ENCODE measurements at places on chromosomes 2 and 18.

DNA sequence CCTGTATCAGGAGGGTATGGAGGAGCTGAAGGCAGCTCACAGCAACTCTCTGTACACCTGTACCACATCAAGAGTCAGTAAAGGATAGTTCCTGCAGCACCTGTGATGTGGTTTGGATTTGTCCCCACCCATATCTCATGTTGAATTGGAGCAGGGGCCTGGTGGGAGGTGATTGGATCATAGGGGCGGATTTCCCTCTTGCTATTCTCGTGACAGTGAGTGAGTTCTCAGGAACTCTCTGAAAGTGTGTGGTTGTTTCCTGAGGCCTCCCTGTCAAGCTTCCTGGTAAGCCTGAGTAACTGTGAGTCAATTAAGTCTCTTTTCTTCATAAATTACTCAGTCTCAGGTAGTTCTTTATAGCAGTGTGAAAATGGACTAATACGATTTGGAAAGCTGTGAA is 28.9 kb downstream of the OSBPL1A start:
- no peak for DNase-seq

DNA sequence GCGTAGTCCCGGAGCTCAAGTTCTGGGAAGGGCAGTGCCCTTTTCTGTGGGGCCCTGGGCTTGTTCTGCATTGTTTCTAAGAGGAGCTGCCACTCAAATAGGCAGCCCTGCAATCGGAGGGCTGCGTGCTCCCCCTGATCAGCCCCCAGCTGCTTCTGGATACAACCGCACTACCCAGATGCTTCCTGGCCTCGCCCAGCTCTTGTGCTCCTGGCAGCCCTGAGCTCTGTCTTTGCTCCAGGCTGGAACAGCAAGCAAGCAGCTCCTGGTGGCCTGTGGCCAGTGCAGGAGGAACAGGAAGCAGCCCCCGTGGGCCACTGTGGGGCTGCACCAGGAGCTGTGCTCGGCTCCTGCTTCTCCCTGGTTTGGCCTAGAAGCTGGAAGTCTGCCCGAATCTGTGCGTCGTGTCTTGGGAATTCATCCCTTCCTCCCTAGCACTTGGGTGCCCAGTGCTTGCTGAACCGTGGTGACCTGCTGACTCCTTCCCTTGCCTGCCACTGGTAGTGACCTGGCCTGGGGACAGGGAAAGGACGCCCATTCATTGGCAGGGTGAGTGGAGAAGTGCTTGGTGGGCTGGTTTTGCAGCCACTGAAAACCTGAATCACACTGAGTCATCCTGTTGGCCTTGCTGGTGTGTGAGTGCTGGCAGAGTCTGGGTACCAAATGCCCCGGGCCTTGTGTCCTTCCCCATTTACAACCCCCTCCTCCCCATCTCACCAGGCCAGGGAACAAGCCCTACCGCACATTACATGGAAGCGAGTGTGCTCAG is 27.3 kb upstream of the NTSR2 start:
- DNase-seq: no peak

DNA sequence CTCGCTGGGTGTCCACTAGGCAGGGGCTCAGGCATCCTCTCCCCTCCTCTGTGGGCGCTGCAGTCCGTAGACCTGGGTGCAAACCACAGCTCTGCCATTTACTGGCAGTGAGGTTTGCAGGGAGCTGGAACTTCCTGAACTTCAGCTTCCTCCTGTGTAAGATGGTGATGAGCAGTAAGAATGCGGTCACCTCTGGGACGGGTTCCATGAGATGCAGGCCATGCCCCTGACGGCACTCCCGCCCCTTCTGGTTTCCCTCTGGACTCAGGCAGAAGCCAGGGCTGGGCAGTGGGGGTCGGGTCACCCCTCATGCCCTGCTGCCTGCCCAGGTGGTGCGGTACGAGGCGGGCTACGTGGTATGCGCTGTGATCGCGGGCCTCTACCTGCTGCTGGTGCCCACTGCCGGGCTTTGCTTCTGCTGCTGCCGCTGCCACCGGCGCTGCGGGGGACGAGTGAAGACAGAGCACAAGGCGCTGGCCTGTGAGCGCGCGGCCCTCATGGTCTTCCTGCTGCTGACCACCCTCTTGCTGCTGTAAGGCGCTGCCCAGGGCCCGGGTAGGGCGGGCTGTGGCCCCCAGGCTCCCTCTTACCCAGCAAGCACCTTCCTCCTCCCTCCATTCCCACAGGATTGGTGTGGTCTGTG is 1.5 kb downstream of the PROM2 start:
- DNase-seq: no peak

GRCh38 chr2:1736045-1736444 is 8.3 kb downstream of the PXDN start:
- no peak for DNase-seq

DNA sequence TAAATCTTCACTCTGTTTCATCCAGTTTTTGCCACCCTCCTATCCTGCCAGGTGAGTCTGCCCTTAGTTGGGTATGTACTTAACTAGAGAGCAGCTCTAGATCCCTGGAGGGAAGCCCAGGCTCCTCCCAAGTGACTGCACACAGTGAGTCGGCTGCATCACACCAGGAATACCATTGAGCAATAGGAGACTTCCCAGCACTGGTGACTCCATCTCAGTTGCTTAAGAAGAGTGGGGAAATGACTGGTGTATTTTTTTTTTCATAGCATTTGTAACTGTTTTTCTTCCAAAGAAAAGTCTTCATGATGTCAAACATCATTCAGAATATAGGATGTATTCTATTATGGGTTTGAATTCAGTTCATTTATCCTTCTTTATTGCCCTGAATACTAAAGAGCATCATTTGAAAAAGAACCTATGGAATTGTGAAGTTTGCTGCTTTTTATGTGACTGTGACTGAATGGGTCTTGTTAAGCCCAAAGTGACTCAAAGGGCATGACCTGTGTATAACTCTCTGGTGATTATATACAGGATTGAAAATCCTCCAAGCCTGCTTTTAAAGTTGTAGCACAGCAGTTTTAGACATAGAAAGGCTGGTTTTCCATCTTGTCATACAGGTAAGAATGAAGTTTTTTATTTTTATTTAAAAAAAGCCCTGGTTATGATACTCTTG is 84.3 kb downstream of the MAP3K20 start:
- peak; percentile 95 for DNase-seq

DNA sequence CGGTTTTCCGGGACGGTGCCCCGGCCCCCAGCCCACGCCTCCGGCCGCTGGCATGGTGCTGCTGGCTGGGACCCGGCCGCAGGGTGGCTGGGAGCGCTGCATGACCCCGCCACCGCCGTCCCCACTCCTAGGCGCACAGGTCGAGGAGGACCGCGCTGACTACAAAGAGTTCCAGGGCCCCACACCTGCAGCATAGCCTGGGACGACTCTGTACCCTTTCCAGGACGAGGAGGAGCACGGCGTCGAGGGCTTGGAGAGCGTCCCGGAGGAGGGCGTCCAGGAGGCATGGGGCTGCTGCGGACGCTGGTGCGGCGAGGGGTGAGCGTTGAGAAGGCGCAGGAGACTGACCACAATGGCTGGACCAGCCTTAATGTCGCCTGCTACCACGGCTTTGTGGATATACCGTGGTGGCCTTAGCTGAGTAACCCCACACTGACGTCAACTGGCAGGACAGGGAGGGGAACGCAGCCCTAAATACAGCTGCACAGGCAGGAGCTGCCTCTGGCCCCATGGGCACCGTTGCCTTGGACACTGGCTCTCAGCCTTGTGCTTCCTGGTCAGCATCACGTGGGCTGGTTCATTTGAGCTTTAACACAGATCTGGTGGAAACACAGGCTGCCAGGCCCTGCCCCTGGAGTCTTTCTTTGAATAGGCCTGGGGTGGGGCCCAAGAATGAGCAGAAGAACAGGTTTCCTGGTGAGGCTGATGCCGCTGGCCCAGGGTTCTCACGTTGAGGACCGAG is 40.9 kb upstream of the TRIM43B start:
- DNase-seq: no peak

- DNase-seq: no peak
Measured at GRCh38 chr2:16030206-16031057, 90.1 kb downstream of the MYCN start.
